ENCODE measurements at places on chromosomes 1 and 21. TPM values are rescaled to one million over a fixed set of nuclear protein-coding genes. Genes with fewer than 3 reads are reported as not detected.

The PLA2G2A gene
- total RNA-seq: not detected

The DNASE2B gene
- total RNA-seq: not detected

The FAAH gene
- 1.4 TPM for total RNA-seq

The ZMYND12 gene
- total RNA-seq: 4.0 TPM

The FAM177B gene
- not detected for total RNA-seq

The BCAN gene
- 63.7 TPM for total RNA-seq

The AGMAT gene
- 2.7 TPM for total RNA-seq

The ANGPTL3 gene
- not detected for total RNA-seq

The E2F2 gene
- total RNA-seq: 6.2 TPM

The ZFP69B gene
- total RNA-seq: 2.8 TPM

The ITLN2 gene
- not detected for total RNA-seq

The DNAJC28 gene
- total RNA-seq: 4.7 TPM

The SEC16B gene
- 0.31 TPM for total RNA-seq

The RASAL2 gene
- 36.3 TPM for total RNA-seq

The RGS7 gene
- 0.34 TPM for total RNA-seq

The TCHHL1 gene
- not detected for total RNA-seq

The LGALS8 gene
- 80.0 TPM for total RNA-seq

The PTPRU gene
- total RNA-seq: 32.7 TPM

The RPS6KC1 gene
- total RNA-seq: 49.4 TPM

The LMNA gene
- 784 TPM for total RNA-seq

The SLC66A1 gene
- 37.9 TPM for total RNA-seq

The FMO3 gene
- not detected for total RNA-seq

The CFAP141 gene
- not detected for total RNA-seq

The ETV3L gene
- total RNA-seq: not detected

The RPE65 gene
- total RNA-seq: not detected

The CSMD2 gene
- total RNA-seq: under 0.01 TPM

The CYP4Z1 gene
- total RNA-seq: not detected

The ARTN gene
- not detected for total RNA-seq

The CFAP107 gene
- total RNA-seq: not detected

The NFIA gene
- total RNA-seq: 6.0 TPM

The RGL1 gene
- total RNA-seq: 5.8 TPM

The OR2L13 gene
- not detected for total RNA-seq

The TDRD5 gene
- total RNA-seq: not detected

The ETNK2 gene
- total RNA-seq: 16.5 TPM

The FAM78B gene
- total RNA-seq: 4.8 TPM

The SYPL2 gene
- 0.33 TPM for total RNA-seq

The ICOSLG gene
- total RNA-seq: 0.36 TPM

The ADAR gene
- 285 TPM for total RNA-seq

The SLC16A4 gene
- 76.7 TPM for total RNA-seq
